Liver (tissue), 10 donors: ENCODE measurements at places on chromosomes 2 and 18. TPM values are rescaled to one million over a fixed set of nuclear protein-coding genes. Genes with fewer than 3 reads are reported as not detected.

GRCh38 chr2:231017231-231017598 lies 20.1 kb upstream of the C2orf72 start:
- no peaks in the 10 kb centered on the region for H3K4me1 ChIP-seq
- DNase-seq, result no peak
- H3K36me3 ChIP-seq, result no peaks in the 10 kb centered on the region
- H3K4me3 ChIP-seq, result no peak overlapping the region
- H3K27me3 ChIP-seq, result no peaks in the 10 kb centered on the region

DNA sequence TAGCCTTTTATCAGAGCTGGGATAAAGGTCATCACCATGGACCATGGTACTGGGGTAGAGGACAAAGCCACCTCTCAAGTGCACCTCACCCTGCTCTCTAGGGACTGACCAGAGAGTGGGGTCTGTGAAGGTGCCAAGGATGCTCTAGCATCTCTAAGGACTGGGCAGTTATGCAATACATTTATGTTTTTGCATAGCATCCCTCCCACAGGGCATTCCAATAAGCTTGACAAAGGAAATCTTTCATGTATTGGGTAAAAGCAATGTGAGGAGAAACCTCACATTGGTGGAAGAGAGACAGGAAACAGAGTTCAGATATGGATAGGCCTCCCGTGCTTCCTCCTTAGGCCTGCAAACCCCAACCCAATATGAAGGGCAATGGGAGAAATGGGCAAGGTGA lies 31.6 kb downstream of the STK39 start:
- H3K4me3 ChIP-seq, result no peak overlapping the region
- no peaks in the 10 kb centered on the region for H3K27me3 ChIP-seq
- H3K4me1 ChIP-seq, result no peaks in the 10 kb centered on the region
- no peak for DNase-seq
- H3K36me3 ChIP-seq, result no peaks in the 10 kb centered on the region
- no peak overlapping the region for H3K27ac ChIP-seq

DNA sequence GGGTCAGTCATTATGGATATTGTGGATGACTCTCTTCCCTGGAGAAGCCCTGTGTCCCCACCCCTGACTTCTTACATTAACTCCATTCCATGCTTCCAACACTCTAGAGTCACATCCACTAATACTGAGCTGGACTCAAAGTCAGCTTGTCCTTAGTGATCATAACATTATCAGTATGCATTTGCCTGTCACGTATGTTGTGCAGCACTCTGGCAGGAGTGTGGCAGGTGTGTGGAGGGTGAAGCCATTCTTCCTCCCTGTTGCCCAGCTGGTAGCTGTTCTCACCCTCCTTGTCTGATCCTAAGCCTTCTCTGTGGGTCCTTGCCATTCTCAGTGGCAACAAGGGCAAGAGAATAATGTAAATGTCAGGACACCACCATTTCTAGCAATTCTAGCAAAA lies 334.1 kb upstream of the RAB6C start:
- H3K4me3 ChIP-seq, result no peak overlapping the region
- H3K4me1 ChIP-seq, result no peaks in the 10 kb centered on the region
- no peaks in the 10 kb centered on the region for H3K27me3 ChIP-seq
- H3K27ac ChIP-seq, result no peak overlapping the region

GRCh38 chr2:224219781-224220180 lies 180.7 kb upstream of the SERPINE2 start:
- H3K27me3 ChIP-seq, result no peaks in the 10 kb centered on the region
- no peak overlapping the region for H3K27ac ChIP-seq
- no peaks in the 10 kb centered on the region for H3K36me3 ChIP-seq
- no peak for DNase-seq
- H3K4me3 ChIP-seq, result no peak overlapping the region

DNA sequence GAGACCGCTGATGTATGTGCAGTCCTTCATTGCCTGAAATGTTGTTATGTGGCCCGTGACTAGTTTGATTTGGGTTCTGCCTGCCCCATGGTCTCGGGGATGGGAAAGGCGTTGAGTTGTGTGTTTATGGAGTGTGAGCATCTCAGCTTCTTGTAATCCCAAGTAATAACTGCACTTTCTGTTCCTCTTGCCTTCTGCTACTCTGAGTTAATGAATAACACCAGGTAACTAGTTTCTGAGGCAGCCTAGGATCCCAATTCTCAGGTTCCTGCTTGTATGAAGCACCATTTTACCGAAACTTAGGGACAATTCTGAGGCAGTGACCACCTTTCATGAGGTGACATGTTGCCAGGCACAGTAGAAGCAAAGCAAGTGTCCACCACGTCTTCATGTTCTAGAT lies 170.0 kb downstream of the ALK start:
- H3K4me3 ChIP-seq, result no peak overlapping the region
- H3K4me1 ChIP-seq, result no peaks in the 10 kb centered on the region
- DNase-seq, result no peak
- no peak overlapping the region for H3K27ac ChIP-seq

DNA sequence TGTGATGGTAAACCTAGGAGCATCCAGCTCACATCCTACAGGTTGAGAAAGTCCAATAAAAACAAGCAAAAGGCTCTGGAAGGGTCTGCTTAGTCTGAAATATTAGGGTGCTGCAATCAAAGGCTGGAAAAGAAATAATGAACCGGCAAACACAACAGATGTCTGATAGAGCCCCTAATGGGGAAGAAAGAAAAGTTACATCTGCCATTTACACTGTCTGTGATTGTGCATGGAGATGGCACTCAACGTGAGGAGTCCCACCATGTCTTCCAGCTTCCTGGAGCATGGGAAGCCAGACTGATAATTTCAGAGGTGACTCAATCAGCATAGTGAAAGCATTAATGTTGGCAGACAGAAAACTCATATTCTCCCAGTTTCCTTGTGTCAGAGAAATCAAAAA lies 307.8 kb downstream of the EPHA4 start:
- H3K36me3 ChIP-seq, result no peaks in the 10 kb centered on the region
- no peaks in the 10 kb centered on the region for H3K27me3 ChIP-seq
- H3K4me3 ChIP-seq, result no peak overlapping the region
- H3K4me1 ChIP-seq, result no peaks in the 10 kb centered on the region
- H3K27ac ChIP-seq, result no peak overlapping the region
- DNase-seq, result no peak

DNA sequence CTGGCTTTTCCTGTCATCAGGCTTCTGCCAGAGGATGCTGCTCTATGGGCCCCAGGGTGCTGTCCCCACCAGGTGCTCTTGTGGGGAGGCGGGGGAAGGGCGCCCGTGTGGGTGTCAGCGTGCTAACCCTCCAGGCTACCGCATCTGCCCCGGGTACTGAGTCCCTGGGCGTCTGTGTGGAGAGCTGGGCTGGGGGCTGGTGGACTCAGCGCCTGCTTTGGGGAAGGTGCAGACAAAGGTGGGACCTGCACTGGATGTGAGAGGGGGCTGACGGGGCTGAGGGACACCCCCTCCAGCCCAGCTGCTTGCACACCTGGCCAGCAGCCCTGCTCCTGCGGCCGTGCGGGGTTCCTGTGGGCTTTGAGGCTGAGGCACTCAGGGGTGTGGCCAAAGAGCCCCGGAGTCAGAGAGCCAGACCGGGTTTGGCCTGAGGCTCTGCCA lies 120.7 kb upstream of the PXDN start:
- no peak overlapping the region for H3K27ac ChIP-seq
- peaks cover 7% of the 10 kb centered on the region for H3K27me3 ChIP-seq
- no peak overlapping the region for H3K4me3 ChIP-seq
- H3K36me3 ChIP-seq, result no peaks in the 10 kb centered on the region
- DNase-seq, result no peak

- H3K4me1 ChIP-seq, result peaks cover 36% of the 10 kb centered on the region
- no peak overlapping the region for H3K4me3 ChIP-seq
- H3K27ac ChIP-seq, result peak overlapping the region; percentile 46
- H3K27me3 ChIP-seq, result no peaks in the 10 kb centered on the region
- DNase-seq, result no peak
These were observed 192.6 kb upstream of the GLI2 start for GRCh38 chr2:120542911-120543527.

GRCh38 chr2:85678794-85679672 lies 11.0 kb upstream of the SFTPB start:
- H3K4me1 ChIP-seq, result peaks cover 7% of the 10 kb centered on the region
- no peak overlapping the region for H3K4me3 ChIP-seq

DNA sequence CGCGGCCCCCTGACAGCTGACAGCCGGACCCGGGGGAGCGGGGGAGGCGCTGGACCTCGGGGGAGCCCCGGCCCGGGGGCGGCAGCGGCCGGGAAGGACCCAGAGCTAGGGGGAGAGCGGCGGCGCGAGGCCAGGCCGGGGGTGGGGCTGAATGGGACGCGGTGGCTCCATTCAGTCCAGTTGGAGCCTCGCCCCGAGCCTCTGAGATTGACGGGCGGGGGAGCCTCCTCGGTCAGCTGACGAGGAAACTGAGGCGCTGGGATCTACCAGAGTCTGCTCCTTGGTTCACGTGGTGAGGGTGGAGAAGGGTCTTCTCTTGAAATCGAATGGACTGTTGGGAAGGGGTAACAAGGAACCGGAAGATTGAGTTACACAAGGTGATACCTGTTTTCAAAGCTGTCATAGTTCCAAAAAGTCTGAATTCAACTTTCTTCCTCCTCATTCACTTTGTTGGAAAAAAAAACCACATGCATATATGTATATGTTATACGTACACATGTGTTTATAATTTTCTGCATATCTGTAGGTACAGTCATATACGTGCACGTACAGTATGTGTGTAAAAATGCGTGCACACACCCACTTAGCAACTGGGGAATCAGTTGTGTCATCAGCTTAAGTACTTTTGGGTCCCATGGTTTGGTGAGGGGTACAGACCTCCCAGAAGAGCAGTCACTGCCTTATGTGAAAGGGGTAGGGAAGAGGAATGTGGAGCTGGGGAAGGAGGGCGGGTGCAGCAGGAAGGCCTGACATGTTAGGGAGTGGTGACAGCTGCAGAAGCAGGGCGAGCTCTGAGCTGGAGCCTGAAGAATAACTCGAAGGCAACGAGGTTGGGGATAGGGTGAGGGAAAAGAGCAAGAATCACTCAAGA lies 628 bp downstream of the PPP1R7 start:
- H3K4me3 ChIP-seq, result peak overlapping the region; percentile 66
- H3K27ac ChIP-seq, result peak overlapping the region; percentile 55
- H3K36me3 ChIP-seq, result peaks cover 5% of the 10 kb centered on the region

DNA sequence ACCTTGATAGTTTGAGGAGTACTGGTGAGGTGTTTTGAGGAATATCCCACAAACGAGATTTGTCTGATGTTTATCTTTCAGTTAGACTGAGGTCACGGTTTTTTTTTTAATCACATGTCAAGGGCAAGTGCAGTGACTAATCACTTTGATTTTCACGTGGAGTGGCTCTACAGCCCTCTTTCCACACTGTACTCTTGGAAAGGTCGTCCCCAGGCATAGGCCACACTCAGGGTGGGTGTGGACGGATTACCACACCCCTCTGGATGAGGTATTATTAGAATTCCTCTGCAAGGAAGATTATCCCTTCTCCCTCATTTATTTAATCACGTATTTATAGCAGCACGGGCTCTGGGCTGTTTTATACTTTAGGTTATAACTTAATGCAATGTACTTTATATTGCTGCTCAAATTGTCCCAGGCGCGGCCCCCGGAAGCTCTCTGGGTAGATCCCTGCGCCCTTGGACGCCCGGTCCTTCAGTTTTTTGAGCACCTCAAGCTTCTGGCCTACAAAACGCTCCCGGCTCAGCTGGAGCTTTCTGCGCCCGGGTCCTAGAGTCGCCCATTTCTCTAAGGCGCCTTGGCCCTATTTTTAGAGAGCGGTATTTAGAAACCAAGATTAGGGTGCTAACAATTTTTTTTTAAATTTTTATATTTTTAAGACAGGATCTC lies 515 bp upstream of the PLEKHB2 start:
- H3K4me3 ChIP-seq, result peak overlapping the region; percentile 79
- DNase-seq, result peak; percentile 37
- no peaks in the 10 kb centered on the region for H3K36me3 ChIP-seq
- no peaks in the 10 kb centered on the region for H3K27me3 ChIP-seq
- no peaks in the 10 kb centered on the region for H3K4me1 ChIP-seq

DNA sequence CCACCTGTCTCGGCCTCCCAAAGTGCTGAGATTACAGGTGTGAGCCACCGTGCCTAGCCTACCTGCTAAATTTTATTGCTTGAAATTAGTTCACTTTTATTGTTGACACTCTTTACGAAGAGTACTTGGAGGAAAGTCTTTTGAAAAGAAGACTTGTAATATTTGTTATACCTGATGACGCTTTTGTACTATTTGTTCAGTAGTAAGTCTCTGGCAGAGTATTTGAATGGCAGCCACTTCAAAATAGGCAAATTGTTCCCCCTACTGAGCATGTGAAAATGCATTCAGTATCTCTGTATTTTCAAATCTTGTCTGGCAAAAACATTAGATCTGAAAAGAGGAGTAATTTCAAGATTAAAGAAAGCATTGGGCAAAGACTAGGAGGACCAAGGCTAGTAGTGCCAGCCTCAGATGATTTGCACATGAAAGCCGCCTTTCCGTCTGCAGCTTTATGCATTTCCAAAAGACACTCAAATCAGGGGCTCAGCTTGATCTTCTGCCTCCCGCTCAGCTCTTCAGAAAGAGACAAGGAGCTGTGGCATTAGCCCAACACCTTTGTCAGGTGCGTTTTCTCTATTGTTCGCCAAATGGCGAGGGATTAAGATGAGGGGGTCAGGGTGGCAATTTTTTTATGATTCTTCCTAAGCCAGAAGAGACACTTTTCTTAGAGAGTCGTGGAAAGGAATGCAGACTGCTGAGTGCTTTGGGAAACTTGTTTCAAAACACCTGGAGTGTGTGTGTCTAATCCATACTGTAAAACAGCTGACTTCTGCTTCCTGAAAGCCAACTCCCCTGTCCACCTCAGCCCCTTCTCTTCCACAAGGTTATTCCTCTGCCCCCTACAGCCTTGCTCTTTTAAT lies 18.8 kb upstream of the FOXI3 start:
- H3K4me1 ChIP-seq, result no peaks in the 10 kb centered on the region
- H3K36me3 ChIP-seq, result no peaks in the 10 kb centered on the region
- no peaks in the 10 kb centered on the region for H3K27me3 ChIP-seq
- H3K4me3 ChIP-seq, result no peak overlapping the region

- no peaks in the 10 kb centered on the region for H3K36me3 ChIP-seq
- H3K27ac ChIP-seq, result no peak overlapping the region
- H3K27me3 ChIP-seq, result no peaks in the 10 kb centered on the region
- H3K4me3 ChIP-seq, result no peak overlapping the region
- DNase-seq, result no peak
- H3K4me1 ChIP-seq, result peaks cover 7% of the 10 kb centered on the region
These were observed 152.7 kb downstream of the MYCN start for GRCh38 chr2:16092861-16093638.

GRCh38 chr2:190350371-190350770 lies 7.0 kb downstream of the INPP1 start:
- no peaks in the 10 kb centered on the region for H3K27me3 ChIP-seq
- peaks cover 1% of the 10 kb centered on the region for H3K36me3 ChIP-seq
- no peak overlapping the region for H3K27ac ChIP-seq
- peaks cover 11% of the 10 kb centered on the region for H3K4me1 ChIP-seq

- DNase-seq, result no peak
- no peaks in the 10 kb centered on the region for H3K4me1 ChIP-seq
- H3K27me3 ChIP-seq, result no peaks in the 10 kb centered on the region
- no peak overlapping the region for H3K4me3 ChIP-seq
- H3K36me3 ChIP-seq, result no peaks in the 10 kb centered on the region
These were observed 182.7 kb downstream of the RNF152 start for GRCh38 chr18:61710082-61710620.

STPG4 gene
- polyA plus RNA-seq, result not detected

PTMA gene
- polyA plus RNA-seq, result 523 TPM

GCG gene
- not detected for polyA plus RNA-seq

ZNF892 gene
- polyA plus RNA-seq, result not detected

ZFAND2B gene
- polyA plus RNA-seq, result 53.8 TPM

MYO1B gene
- 98.3 TPM for polyA plus RNA-seq
